NCI-H2029 (cell line): ENCODE measurements at places on chromosomes 2 and 18.
A peak's percentile ranks its signal among the peaks of the same experiment; 100 is the strongest.

- DNase-seq: no peak
These were observed 13.2 kb upstream of the SCYGR5 start for GRCh38 chr2:227653419-227653818.

- DNase-seq: no peak
These were observed 4.0 kb downstream of the ALPP start for GRCh38 chr2:232382331-232383225.

DNA sequence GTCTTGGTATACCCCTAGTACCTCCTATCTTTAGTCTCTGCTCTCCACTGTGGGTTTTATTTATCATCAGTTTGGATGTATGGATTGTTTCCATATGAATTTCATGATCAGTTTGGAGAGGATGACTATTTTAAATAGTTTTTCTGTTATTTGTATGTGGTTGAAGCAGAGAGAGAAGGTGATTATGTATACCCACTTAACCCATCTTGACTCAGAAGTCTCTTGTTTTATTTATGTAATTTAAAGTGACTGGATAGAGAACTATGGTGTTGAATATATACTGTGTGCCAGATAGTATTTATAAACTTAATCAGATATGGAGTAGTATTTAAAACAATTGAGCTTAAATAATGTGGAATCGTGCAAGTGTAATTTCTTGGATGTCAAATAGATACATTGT is 39.9 kb downstream of the SMAD4 start:
- DNase-seq: no peak

DNA sequence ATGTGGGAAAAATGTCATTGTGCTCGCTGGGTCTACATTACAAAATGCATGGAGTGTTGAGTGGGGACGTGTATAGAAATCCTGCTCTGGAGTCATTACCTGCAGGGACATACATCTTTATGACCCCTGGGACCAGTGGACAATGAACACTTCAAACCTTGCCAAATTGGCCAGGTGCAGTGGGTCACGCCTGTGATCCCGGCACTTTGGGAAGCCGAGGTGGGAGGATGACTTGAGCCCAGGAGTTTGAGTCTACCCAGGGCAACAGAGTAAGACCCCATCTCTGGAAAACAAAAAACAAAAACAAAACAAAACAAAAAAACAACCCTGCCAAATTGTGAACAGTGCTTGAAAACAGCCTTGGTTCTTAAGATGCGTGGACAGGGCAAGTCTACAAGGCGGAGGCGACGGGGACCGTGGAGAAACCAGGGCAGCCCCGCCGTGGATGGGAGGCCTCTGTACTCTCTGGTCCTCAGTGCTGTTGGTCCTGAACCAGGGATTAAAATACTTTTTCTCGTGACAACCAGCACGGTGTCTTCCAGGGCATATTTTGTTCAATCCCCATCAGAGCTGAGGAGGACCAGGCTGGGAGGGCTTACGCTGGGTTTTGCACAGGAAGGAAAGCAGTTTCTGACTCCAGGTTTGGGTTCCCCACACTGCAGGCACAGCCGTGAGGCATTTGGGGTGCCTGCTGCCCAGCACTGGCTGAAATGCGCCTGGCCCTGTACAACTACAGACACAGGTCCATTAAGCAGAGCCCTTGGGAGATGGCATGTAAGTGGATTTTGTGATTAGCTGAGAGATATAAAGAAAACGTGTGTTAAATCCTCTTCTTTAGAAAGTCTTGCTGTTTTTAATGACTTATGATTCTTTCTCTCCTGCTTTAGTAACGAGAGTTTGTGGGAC is 13.7 kb downstream of the COLEC11 start:
- no peak for DNase-seq

DNA sequence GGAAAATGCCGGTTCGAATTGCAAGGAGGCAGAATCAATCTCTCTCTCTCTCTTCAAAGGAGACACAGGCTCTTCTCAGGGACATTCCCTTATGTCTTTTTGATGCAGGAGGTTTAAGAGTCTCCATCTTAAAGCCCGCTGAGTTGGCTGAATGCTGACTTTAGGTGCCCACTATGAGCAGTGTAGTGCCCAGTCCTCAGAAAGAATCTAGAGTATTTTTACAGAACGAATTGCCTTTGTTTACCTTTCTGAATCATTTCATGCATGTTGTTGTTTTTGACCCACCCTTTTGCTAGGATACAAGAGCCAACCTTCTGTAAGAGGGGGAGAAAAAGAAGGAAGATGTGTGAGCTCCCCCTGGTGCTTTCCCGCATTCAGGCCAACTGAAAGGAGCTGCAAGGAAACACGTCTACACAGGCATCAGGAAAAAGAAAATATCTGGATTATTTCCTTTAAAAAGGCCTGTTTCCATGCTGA is 193.5 kb upstream of the TCF4 start:
- peak; percentile 28 for DNase-seq
